ENCODE measurements at places on chromosomes 7 and 10.

DNA sequence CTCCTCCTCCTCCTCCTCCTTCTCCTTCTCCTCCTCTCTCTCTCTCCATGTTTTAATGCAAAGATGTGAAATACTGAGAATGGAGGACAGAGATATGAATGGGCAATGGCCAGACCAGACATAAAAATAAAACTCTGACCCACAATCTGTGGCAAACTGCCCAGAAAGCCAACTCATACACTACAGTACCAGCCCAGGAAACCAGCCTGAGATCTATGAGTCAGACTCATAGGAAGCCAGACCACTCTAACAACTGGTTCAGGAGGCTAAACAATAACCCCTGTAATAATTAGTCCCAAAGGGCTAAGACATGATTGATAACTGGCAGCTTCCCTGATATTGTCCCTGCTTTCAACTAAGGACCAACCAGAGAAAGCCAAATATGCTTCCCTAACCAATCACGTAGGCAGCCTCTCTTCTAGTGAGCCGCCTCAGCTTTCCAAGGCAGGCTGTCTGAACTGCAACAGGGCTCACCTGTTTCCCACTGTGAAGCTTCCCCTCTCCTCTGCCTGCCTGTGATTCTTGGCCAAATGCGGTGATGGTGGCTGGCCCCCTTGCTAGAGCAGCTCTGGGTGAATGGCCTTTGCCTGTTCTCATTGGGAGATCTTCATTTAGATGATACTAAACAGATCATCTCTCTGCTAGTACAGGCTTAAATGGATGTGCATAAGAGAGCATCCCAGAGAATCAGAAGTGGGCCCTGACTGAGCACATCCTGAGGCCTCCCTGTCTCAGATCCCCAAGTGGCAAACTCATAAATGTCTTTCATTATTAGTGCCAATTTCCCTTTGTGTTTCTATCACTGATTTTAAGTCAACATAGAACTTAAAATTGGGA, 817.6 kb downstream of the TNS3 start:
- no peak for DNase-seq

GRCh38 chr10:126042906-126043305, 146.5 kb downstream of the FANK1 start:
- DNase-seq = no peak

DNA sequence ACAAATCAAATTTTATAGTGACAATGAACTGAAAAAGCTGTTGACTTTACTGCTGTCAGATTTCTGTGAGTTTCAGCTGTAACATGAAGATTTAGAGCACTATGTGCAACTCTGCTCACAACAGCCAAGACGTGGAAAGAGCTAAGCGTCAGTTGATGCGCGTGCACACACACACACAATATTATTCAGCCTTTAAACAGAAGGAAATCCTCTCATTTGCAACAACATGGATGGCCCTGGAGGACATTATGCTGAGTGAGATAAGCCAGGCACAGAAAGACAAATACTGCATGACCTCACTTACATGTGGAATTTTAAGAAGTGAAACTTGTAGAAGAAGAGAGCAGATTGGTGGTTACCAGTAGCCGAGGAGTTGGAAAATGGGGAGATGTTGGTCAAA, 82.8 kb upstream of the FRMD4A start:
- DNase-seq = no peak

DNA sequence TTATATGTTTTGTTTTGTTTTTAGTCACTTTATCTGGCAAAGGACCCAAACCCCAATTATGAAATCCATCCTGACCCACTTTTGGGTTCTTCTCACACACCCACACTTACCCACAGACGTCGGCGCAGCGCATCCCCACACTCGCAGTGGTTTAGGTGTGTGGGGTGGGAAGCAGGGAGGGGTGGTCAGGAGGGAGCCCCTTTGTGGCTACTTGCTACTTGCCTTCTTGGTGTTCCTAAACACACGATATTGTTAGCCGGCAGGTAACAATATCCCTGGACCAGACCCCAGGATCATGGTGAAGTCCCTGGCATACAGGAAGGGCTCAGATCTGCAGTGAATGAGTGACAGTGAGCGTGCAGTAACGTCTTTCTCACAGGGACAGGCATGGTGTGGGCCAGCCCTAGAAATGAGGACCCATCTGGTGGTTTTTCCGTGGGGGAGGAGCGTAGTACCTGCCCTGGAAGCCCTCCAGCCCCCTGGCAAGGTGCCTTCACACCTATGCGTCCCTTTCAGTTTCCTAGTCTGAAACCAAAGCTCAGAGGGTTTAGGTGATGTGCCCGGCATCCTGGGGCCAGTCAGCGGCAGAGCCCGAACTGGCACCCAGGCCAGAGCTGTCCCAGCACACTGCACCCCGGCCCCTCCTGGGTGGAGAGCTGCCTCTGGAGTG, 4.4 kb downstream of the SPOCK2 start:
- DNase-seq = peak; percentile 65

GRCh38 chr7:140176122-140176701, 571 bp downstream of the KDM7A start:
- DNase-seq = no peak

- no peak for DNase-seq
Observed at GRCh38 chr7:116780966-116781365, 81.4 kb upstream of the CAPZA2 start.

GRCh38 chr10:92328993-92329392, 38.0 kb downstream of the MARCHF5 start:
- DNase-seq = no peak

- DNase-seq = no peak
Observed at GRCh38 chr7:72244826-72245398, 167.2 kb downstream of the CALN1 start.

GRCh38 chr10:31362023-31362641, 43.1 kb downstream of the ZEB1 start:
- DNase-seq = no peak

GRCh38 chr10:114881417-114881816, 56.6 kb upstream of the TRUB1 start:
- no peak for DNase-seq

- DNase-seq = no peak
Observed at GRCh38 chr7:54141576-54141975, 400.6 kb upstream of the VSTM2A start.

DNA sequence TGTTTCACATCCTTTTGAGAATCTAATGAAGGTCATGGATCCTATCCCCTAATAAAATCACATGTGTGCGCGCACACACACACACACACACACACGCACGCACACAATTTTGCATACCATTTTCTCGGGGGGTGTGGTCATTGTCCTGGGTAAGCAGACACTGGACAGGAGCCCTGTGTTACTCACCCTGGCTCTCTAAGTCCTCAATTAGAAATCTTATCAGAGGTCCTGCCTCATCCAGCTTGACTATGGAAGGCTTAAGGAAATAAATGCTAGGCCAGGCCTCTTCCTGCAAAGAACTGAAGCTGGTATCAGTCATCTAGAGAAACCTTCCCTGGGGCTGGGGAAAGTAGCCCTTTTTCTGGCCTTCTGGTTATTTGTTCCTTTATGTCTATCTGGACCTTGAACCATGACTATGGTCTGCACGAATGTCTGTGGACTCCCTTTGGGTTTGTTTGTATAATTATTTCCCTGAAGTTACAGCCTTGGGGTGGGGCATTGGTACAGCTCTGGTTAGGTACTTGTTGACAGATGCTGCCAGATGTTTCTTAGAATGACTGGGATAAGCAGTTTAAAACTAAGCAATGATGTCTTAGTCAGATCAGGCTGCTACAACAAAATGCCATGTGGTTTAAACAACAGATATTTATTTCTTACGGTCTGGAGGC, 208.5 kb downstream of the CCDC3 start:
- DNase-seq = no peak

DNA sequence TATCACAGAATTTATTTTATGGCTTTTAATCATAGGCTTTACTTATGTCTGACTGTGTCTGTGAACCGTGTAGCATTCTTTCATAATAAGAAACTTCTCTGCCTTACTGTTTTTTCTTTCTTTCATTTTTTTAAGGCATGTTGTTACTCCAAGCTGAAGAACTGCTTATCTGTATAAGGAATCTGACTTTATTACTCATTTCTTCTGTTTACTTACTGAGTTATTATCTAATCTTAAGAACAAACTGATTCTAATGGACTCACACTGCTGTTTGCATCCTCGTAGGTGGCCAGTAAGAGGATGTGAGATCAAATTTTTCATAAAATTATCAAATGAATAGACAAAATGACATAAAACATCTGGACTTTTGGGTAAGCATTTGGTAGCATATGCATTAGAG, 54.7 kb upstream of the DNAJC1 start:
- no peak for DNase-seq

DNA sequence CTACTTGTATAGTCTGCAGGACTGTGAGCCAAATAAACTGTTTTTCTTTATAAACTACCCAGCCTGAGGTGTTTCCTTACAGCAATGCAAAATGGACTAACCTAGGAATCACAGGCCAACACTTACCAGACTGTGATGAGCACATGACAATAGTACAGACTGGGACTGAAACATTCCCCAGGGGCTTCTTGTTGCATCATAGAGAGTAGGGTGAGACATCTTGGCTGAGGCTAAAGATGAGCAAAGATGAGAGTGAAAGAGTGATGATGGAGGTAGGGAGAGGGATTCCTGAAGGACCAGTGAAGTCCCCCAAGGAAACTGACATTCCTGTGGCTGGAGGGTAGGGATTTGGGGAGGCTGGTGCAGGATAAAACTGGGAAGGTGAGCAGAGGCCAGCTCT, 194.4 kb downstream of the TPST1 start:
- DNase-seq = no peak

GRCh38 chr7:134938141-134938540, 48.2 kb upstream of the AGBL3 start:
- no peak for DNase-seq

DNA sequence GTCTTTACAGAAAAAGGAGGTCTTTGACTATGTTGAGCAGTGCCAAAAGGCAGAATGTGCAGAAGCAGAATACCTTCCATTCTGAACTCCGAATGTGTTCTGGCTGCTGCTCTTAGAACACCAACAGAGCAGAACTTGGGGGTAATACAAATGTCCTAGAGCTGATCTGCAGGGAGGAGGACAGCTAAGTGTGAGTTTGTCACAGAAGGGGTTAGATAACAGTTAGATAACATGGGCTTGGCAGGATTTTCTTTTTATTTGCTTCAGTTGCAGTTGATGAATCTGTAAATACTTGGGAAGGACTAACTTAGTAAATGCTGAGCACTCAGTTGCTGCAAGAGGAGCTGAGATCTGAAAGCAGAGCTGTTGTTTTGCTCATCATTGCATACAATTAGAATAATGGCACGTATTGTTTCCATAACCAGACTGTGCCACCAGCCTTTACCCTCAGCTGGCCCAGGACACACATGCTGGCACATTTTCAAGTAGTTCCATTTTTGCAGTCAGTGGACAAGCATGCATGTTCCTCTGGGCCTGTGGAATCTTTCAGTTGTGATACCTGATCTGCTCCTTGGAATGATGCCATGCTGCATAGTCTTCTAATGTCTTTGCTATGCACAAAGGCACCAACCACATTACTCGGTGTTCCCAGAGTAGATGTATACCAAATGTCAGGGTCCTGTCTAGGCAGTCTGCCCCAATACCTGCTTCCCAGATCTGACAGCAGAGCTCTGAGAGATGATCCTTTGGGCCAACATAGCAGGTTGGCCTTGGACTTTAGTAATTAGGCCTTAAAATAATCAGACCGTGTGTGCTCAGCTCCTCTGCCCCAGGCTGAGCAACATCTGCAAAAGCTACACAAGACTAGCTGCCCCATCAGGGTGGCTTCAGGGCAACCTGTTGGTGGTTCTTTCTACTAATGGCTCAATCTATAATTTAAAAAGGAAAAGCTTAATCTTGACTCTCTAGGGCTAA, 55.7 kb downstream of the GSDME start:
- no peak for DNase-seq

DNA sequence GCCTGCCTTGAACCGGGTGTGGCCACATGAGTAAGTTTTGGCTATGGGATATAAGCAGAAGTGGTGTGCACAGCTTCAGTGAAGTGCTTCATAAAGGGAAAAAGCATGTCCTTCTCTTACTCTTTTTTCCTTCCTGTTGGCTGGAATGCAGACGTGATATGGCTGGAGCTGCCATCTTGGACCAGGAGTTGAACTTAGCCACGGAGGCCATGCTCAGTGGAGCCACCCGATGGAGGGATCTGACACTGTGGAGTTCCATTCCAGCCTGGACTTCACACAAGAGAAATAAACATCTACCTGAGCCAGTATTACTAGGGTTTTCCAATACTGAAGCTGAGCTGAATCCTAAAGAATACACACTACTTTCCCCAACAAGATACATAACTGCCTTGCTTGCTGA, 52.3 kb downstream of the CCDC3 start:
- DNase-seq = no peak

DNA sequence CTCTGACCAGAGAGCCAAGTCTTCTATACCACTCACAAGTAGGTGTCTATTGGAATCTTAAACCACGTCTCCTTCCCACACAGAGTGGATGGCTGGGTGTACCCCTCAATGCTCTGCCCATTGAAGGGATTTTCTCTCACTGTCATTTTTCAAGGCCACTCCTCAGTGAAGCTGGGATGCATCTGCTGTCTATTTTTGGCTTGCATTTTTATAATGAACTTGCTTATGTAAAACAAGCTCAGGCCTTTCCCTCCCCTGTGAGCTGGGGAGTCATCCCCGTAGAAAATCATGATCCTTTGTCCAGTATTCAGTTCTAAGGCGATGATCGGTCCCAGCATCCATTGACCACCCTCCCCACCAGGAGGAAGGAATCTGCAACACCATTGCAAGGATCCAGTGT, 9.8 kb upstream of the RBM17 start:
- DNase-seq = no peak

GRCh38 chr7:101576998-101577397, 52.1 kb downstream of the MYL10 start:
- no peak for DNase-seq

DNA sequence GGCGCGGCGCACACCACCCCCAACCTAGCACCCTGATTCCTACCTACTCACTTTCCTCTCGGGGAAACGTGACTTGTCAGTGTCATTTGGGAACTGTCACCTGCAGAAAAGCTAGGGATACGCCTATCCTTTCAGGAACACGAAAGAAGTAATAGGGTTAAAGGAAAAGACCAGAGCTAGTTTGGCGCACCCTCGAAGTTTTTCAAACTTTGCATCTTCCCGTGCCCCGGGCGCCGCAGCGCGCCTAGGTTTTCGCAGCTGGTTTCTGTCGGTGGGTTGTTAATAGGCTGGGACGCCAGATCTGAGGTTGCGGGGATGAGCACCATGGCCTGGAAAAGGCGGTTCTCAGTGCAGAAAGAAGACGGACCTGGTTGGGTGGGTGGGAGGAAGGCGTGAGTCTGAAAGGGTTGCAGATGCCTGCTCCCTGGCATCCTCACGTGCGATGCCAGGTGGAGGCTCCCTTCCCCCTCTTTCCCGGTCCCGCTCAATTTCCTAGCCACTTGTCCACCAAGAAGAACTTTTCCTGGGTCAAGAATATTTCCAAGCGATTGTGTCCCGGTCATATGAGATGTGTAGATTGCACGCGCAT, 568 bp upstream of the MEOX2 start:
- DNase-seq = no peak

DNA sequence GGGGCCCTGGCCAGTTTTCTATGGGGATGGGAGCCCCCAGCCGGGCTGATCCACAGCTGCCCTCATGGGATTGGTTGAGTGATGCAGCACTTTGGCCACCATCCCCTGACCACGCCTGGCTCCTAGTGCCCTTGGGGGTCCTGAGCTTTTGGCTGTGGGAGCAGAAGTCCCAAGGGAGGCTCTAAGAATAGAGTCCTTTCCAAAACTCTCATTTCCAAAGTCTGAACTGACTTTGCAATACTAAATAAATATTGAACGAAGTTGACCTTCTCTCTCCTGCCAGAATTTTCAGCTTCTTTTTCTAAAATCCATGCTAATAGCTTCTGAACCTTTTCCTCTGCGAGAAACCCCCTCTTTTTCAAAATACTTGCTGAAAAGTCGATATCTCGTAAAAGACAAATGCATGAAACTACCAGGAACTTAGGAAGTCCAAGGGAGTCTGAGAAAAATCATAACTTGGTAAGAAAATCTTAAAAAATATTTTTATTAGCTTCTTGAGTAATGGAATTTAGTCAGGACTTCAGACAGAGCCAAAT, 62.7 kb upstream of the IGFBP3 start:
- DNase-seq = no peak

Data from central memory CD8-positive, alpha-beta T cell (primary cell).